ENCODE measurements at places on chromosomes 3 and 15.

DNA sequence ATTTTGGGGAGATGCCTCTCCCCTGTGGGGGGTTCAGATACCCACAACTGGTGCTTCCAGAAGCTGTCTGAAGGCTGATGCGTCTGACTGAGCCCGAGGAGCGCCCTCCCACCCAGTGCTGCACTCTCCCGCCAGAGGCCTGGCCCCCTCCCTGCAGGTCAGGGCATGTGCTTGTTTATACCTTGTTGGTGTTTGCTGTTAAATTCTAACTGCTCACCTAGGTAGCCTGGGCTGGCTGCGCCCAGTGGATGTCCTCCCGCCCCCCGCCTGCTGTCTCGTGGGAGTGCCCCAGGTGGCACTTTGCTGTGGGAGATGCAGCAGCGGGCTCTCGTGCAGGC, 12.9 kb downstream of the KLF13 start:
- DNase-seq: no peak
- no peak overlapping the region for H3K4me3 ChIP-seq
- no peaks in the 10 kb centered on the region for H3K27me3 ChIP-seq
- no peak overlapping the region for H3K27ac ChIP-seq
- H3K36me3 ChIP-seq: no peaks in the 10 kb centered on the region
- peaks cover 27% of the 10 kb centered on the region for H3K4me1 ChIP-seq

DNA sequence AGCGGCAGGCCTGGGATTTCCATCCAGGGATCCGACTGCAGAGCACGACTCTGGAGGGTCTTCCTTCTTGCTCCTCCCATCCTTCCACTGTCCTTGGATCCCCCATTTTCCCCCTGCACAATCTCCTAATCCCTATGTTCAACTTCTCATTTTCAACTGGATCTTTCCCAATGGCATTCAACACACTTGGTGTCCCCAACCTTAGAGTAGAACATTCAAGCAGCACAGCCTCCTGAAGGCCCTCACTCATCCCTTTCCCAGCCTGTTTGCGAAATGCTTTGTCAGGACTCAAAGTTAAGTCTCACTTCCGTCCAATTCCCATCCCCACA, 32.3 kb downstream of the RPN1 start:
- peak overlapping the region; percentile 97 for H3K4me3 ChIP-seq
- no peaks in the 10 kb centered on the region for H3K27me3 ChIP-seq
- H3K4me1 ChIP-seq: peaks cover 14% of the 10 kb centered on the region

DNA sequence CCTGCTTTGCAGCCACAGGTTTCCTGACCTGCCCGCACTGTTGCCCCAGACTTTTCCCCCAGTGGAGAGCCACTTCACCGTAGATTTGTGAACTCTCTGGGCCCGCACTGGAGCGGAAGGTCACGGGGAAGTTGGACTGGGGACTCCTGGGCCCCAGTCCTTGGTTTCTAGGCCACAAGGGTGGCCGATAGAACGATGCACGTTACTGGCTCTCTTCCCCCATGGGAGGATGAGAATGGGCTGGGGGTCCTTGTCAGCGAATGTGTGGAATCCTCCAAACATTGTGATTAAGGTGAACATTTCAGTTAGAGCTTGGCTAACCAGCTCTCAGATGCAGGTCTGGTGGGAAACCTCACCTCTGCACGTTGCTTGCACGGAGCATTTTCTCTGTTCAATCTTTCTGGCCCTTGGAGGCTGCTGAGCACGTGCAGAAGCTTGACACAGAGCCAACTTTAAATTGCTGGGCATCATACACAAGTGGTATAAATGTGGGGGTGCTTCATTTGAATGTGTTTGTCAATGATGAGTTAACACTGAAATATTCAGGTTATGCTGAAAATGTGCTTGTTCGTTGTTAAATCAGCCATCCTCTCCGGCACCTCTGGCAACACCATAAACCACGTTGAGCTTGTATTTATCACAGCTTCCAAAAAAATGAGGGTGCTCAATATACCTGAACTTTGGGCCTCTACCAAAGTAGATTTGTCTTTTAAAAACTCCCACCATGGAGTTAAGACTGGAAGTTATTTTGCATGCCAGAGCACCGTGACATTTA, 976 bp downstream of the DIS3L start:
- H3K27ac ChIP-seq: peak overlapping the region; percentile 87
- H3K4me1 ChIP-seq: peaks cover 40% of the 10 kb centered on the region
- H3K27me3 ChIP-seq: no peaks in the 10 kb centered on the region
- peaks cover 9% of the 10 kb centered on the region for H3K36me3 ChIP-seq
- H3K4me3 ChIP-seq: peak overlapping the region; percentile 90
- DNase-seq: no peak

DNA sequence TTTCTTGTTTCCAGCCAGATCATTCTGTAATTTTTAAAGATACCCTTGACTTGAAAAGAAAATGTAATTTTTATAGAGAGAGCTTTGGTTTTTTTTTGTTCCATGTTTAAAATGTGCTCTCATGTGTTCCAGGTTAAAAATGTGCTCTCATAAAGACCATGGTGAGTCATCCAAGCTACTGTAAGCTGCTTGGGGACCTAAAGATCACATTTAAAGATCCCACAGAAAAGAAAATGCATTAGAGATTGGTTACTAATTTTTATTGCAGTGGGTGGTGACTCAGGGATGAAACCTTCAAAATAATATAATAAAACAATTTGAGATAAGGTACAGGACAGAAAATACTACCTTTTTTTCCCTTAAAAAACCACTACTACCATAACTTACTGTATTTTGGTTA, 11.0 kb downstream of the TCF12 start:
- H3K36me3 ChIP-seq: peaks cover 42% of the 10 kb centered on the region
- no peak overlapping the region for H3K27ac ChIP-seq
- no peak for DNase-seq
- no peaks in the 10 kb centered on the region for H3K27me3 ChIP-seq

GRCh38 chr3:121228971-121229370, 316.8 kb downstream of the POLQ start:
- no peaks in the 10 kb centered on the region for H3K4me1 ChIP-seq
- H3K27me3 ChIP-seq: no peaks in the 10 kb centered on the region
- no peak for DNase-seq
- no peak overlapping the region for H3K27ac ChIP-seq

DNA sequence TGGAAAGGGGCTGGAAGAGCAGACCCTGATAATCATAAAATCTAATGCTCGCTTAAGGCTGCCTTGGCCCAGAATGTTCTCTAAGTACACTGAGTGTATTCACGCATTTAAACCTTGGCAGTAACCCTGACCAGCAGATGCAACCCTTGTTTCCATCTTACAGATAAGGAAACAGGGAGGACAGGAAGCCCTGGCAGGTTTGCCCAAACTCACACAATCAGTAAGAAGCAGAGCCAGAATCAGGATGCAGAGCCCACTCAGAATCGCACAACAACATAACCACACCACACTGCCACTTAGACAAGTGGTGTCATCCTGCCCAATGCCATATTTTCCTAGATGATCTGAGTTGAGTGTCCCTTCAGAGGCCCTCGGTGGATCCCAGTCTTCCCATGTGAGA, 214.5 kb upstream of the HES1 start:
- peaks cover 19% of the 10 kb centered on the region for H3K4me1 ChIP-seq
- no peaks in the 10 kb centered on the region for H3K27me3 ChIP-seq
- no peak for DNase-seq
- H3K4me3 ChIP-seq: no peak overlapping the region

- H3K27me3 ChIP-seq: peaks cover 17% of the 10 kb centered on the region
- H3K27ac ChIP-seq: no peak overlapping the region
- H3K4me1 ChIP-seq: peaks cover 16% of the 10 kb centered on the region
- no peak overlapping the region for H3K4me3 ChIP-seq
- no peak for DNase-seq
Observed at GRCh38 chr15:89824607-89824867, 9.9 kb upstream of the ANPEP start.

Data from type B pancreatic cell (in vitro differentiated cells).